Activated CD4-positive, alpha-beta T cell treated with anti-CD3 and anti-CD28 coated beads, Interleukin-2, amount 50 U/mL, for 4 hours (primary cell): ENCODE measurements at places on chromosomes 12 and 14.

- DNase-seq, result no peak
Measured at GRCh38 chr14:24072436-24072835, 1.1 kb downstream of the CPNE6 start.

- DNase-seq, result no peak
Measured at GRCh38 chr14:63267171-63267570, 51.6 kb downstream of the GPHB5 start.

GRCh38 chr14:100709289-100710284, 17.1 kb upstream of the DLK1 start:
- DNase-seq, result no peak

DNA sequence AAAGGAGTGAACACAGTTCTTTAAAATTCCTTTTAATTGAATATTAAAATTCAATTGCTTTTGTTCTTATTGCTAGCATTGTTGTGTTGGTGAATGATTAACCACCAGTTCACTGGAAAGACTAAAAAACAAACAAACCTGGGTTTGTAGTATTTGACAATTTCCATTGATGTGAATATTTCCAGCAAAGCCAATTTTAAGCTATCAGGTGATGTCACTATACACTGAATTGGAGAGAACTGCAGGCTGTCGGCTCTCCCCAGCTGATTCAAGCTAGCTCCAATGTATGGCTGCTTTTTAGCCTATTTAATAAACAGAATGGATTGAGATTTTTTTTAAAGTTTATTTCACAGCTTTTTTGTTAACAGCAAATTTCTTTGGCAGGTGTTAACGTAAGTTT, 1753.6 kb upstream of the SEL1L start:
- DNase-seq, result no peak

DNA sequence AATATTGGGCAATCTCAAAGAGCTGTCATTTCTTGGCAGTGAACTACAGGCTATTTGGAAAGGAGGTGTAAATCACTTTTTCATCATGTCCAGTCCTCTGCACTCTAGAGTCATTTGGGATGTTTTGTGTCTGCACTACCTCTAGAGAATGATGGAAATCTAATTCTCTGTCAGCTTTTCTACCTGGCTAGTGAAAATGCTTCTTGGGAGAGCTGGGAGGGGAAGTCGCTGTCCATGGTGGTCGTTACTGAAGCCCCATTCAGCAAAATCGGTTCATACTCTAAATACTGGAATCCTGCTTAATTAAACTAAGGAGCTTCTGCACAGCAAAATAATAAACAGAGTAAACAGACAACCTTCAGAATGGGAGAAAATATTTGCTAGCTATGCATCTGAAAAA, 251.8 kb downstream of the APAF1 start:
- no peak for DNase-seq

DNA sequence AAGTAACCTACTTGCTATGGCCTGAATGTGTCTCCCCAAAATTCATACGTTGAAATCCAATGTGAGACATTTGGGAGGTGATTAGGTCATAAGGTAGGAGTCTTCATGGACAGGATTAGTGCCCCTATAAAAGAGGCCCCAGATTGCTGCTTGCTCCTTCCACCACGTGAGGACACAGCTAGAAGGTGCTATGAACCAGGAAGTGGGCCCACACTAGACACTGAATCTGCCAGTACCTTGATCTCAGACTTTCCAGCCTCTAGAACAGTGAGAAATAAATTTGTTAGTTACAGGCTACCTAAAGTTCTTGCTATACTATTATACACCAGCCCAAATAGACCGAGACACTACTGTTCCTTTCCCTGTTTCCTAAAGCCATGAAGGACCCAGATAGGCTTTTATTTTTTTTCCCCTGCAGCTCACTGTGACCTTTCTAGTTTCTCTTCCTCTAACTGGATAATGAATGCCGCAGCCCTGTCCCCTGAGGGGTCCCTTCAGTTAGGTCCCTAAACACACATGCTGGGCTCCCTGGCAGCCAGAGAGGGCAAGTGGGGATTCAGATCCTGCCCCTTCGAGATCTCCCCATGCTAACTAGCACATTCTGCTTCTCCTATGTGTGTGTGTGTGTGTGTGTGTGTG, 19.3 kb downstream of the SLC25A3 start:
- DNase-seq, result no peak

- no peak for DNase-seq
Measured at GRCh38 chr14:58177125-58177524, 22.8 kb upstream of the ACTR10 start.

DNA sequence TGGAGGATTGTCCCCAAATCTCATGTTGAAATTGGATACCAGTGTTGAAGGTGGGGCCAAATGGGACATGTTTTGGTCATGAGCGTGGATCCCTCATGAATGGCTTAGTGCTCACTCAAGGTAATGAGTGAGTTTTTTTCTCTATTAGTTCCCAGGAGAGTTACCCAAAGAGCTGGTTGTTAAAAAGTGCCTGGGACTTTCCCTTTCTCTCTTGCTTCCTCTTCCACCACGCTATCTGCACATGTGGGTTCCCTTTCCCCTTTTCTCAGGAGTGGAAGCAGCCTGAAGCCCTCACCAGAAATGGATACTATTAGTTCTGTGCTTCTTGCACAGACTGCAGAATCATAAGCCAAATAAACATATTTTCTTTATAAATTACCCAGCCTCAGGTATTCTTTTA, 465.4 kb downstream of the FSCB start:
- DNase-seq, result no peak

GRCh38 chr12:71768900-71769299, 14.2 kb downstream of the RAB21 start:
- no peak for DNase-seq

DNA sequence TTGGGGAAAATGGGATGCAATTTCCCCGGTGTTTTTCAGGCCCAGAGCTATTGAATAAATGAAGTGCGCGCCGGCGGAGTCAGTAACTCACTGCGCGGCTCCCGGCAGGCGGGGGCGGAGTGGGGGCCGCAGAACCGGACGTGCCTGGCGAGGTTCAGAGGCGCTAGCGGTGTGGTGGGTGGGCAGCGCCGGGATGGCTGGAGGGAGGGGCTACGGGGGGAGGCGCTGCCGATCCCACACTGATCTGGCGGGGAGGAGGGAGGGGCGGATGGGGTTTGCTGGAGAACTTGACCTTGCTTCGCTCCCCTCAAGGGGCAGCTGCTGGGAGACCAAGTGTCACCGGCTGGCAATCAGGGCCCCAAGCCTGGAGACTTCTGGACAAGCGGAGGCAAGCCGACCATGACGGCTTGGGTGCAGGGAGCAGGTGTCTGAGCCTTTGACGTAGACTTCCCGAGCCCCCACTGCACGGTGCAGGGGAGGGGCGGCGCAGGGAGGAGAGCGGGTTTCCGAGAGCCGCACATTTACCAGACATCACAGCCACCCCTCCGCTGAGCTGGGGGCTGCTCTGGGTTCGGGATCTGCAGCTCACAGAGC, 174.1 kb upstream of the RTL1 start:
- no peak for DNase-seq

DNA sequence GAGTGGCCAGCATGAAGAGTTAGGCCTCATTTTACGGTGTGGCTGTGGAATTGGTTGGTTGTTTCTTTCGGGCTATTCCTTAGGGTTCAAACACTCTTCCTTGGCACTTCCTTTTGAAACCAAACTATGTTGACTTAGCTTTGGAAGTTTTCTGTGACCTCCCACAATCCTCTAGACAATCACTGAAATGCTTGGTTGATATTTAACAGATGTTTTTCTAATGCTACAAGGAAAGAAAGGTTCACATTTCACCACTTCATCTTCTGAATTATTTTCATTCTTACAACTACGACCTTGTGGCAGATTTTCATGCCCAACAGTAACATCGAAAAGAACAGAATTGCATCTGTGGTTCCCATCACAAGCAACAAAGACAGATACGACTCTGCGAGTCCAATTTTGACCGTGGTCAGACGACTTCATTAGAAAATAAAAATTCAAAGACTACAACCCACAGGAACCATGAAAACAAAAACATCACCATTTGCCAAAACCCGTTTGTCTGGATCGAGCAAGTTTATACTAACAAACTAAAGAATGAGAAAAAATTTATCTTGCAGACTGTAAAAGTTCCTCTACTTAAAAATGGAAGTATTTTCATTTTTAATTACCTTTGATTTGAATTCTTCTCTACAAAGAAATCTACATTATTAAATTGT, 16.9 kb downstream of the PRKAB1 start:
- no peak for DNase-seq

DNA sequence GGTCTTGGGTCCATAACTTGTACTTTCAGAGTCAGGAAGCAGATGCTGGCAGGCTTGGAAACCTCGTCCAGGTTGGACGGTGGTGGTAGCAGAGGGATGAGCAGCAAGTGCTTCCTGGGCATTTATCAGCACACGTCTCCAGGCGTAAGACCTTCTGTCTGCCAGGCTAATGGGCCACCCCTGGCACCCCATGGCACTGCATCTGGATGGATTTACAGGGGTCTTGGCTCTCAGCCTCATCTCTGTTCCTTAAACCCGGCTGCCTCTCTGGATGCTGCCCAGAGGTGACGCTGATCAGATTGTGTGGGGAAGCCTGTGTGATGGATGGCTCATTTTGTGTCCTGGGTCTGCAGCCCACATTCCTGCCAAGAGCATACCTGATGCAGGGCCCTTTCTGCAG, 145.1 kb downstream of the TSPAN9 start:
- DNase-seq, result no peak

DNA sequence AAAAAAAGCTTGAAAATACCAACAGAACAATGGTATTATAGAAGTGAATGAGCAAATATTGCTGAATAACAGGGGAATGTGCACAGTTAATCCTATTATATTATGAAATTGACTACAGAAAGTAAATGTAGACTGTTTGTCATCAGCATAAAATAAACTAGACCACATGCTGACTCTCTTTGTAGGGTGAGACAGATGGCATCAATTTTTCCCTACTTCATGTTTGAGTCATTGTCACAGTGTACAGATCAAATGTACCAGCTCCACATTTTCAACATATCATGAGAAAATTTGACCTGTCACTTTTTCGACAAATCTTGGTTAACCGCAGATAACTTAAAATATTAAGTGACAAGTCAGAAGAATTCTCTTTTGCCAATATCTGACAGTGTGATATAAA, 421.0 kb downstream of the RPL10L start:
- no peak for DNase-seq

DNA sequence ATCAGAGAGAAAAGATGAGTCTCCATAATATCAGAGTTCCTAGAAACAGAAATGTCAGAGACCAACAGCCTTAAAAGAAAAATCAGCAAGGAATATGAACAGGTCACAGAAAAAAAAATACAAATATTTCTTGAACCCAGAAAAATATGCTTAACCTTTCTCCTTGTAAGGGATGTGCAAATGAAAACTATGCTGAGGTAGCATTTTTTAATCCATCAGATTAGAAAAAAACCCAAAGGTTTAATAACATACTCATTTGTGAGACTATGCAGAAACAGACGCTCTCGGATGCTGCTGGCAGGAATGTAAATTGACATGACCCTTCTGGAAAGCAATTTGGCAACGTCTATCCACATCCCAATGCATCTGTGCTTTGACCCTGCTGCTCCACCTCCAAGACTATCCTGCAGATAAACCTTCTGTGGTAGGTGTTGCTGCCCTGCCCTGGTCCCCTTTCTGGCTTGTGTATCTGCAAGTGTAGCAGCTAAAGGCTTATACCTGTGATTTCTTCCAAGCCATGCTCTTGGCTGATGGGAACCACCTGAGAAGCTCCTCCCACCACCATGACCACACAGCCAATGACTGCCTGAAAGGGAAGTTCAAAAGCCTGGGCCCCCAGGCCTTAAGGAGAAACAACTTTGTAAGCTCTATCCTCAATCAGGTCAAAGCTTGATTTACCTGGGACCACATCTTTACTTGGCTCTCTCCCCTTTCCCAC, 49.4 kb downstream of the LTBP2 start:
- no peak for DNase-seq

DNA sequence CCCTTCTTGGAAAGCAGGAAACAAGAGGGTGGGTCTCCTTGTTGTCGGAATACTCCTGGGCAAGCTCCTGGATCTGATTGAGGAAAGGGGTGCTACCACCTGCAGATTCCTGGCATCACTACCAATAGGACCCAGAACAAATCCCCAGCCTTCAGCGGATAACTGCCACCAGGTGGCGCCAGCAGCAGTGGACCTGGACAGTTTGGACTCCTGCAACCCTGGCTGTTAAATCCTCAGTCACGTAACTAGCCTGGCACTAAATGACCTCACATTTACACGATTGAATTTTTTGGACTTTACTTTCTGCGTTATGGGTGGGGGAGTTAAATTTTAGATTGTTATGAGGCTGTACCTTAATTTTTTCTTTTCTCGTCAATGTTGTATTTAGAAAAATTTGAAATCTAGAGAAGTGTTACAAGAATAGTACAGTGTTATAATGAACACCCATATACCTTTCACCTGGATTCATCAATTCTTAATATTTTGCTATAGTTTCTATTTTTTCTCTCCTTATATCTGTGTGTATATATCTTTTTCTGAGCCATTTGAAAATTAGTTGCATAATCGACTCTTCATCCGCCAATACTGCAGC, 95.6 kb downstream of the GAS2L3 start:
- DNase-seq, result peak; percentile 14

GRCh38 chr12:119603767-119604166, 10.2 kb downstream of the TMEM233 start:
- no peak for DNase-seq

DNA sequence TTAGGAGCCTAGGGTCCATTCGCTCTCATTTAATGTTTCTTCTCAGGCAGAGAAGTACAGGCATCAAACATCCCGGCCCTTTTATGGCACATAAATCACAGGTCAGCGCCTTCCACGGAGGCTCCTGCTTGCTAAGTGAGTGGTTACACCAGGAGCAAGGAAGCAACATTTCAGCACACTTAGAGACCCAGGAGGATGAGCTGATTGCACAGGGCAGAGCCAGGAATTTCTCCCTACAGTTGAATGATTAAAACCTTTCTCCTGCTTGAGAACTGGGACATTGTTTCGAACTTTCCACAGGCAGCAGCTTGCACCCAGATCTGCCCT, 233.4 kb downstream of the SPTSSA start:
- no peak for DNase-seq

GRCh38 chr12:76010732-76011458, 20.7 kb downstream of the PHLDA1 start:
- no peak for DNase-seq

DNA sequence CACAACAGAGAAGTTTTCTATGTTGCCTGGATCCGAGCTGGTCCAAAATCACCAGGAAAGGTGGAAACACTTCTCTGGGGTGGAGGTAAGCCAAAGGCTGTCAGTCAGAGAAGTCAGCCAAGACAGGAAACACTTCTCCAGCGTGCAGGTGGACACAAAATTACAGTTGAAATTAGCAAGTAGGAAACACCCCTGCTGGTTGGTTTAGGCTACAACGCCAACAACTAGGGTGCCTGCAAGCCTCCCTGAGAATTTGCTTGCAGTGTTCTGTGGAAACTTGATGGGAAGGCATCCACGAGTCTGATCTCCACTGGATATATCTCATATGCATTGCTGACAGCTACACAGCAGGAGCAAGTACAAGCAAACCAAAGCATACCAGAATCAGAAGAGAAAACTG, 600.5 kb downstream of the RERGL start:
- DNase-seq, result no peak

DNA sequence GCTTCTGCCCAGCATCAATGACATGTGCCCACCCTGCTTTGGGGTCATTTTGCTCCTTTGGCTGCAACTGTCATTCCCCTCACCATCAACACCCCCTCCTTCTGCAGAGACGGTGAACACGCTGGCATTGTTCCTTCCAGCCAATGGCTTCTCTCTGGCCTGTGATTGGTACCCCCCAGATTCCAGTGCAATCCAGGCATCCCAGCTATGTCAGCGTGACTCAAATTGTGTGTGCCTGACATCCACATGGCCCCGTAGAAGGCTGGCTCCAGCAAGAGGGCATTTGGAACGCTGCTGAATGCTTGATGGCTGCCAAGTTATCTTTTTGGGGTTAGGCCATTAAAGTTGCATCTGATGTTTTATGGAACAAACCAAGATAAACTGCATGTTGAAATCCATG, 21.0 kb upstream of the CCND2 start:
- DNase-seq, result no peak
